ENCODE measurements at places on chromosomes 3 and 15.

GRCh38 chr3:185342459-185343174 lies 20.3 kb upstream of the MAP3K13 start:
- DNase-seq = no peak

DNA sequence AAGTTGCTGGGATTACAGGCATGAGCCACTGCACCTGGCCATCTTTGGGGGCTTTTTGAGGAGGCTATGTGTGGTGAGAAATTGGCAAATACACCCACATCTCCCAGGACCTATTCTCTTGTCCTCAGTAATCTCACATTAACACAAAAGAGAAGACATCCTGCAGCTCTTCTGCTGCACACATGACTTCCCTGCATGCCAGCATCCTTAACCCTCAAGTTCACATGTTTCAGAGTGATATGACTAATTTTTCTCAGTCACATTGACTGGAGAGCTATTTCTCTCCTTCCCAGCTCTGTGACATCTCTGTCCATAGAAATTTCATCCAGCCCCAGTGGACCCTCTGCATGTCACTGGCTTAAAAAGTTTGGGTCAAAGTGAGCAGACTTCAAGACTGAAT lies 1.9 kb upstream of the SKIC8 start:
- no peak for DNase-seq

GRCh38 chr3:129343643-129344360 lies 65.1 kb downstream of the HMCES start:
- peak; percentile 23 for DNase-seq

DNA sequence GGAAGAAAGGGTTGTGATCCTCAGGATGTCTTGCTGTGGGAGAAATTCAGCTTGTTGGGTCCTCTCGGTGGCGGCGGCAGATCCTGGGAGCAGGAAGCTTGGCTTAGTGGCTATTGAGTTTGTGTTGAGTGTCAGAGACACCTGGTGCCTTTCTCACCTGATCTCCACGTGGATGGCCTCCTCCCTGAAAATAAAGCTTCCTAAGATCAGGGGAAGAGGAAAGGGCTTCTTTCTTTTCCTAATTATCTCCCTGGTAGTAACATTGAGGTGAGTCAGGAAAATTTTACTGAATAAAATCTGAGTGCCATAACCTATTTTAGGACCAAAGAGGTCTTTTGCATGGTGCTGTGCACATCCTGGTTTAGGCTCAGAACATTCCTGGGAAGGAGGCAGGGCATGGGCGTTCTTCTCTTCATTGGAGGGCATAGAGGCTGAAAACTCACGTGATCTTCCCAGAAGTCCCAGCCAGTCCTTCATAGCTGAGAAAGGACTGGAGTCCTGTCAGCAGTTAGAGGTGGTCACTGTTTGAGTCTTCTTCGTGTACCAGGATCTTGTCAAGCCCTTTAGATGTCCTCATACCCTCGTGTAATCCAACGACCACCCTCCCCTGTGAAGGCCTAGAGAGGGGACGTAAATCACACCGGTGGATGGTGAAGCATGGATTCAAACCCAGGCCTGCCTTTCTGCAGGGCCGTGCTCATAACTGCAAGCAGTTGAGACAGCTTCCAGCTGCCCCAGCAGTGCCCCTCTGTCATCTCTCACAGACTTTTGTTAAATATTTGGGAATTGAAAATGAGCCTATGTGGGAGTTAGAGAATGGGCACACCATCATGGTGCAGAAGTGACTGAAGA lies 1.1 kb downstream of the CMTM8 start:
- DNase-seq = no peak

- DNase-seq = no peak
Measured at GRCh38 chr3:97932387-97932801, 39.8 kb downstream of the RIOX2 start.

- DNase-seq = no peak
Measured at GRCh38 chr15:67717776-67718175, 107.5 kb upstream of the SKOR1 start.

GRCh38 chr3:155598671-155599070 lies 146.2 kb downstream of the PLCH1 start:
- DNase-seq = no peak

DNA sequence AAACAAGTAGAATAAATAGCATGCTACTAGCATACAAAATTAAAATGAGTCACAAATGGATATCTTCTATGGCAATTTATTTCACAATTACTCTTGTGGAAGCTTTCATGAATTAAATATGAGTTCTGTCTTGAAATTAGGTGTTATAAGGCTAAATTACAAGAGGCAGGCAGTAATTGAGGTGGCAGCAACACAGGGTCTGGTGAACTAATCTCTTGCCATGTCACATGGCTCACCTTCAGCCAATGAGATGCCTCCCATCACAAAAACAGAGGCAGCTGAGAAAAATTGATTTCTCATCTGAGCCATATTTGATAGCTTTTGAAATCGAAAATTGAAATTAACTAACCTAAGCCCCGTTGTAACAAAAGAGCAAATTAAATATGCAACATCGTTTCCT lies 268.8 kb downstream of the NR2F2 start:
- DNase-seq = no peak

GRCh38 chr3:52842424-52842823 lies 7.6 kb upstream of the MUSTN1 start:
- no peak for DNase-seq

- DNase-seq = no peak
Measured at GRCh38 chr15:90916461-90916860, 13.4 kb downstream of the MAN2A2 start.

DNA sequence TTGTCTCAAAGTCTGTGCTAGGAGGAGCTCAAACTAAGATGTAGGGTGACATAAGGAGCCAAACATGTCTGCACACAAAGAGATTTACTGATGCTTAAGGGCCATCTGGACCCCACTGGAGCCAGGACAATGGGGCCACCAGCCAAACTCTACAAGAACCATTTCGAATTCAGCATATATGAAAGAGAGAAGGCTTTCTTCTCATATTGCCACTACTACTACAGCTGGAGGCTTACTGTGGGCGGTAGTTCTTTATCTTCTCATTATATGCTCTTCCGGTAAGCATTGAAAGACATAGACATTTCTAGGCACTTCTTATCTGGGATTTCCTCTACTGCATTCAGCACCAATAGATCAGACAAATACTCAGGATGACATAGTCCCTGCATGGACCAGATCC lies 404.4 kb upstream of the PROK2 start:
- DNase-seq = no peak

GRCh38 chr3:48436477-48436787 lies 3.5 kb downstream of the CCDC51 start:
- DNase-seq = no peak

GRCh38 chr3:55955891-55956477 lies 468.9 kb upstream of the WNT5A start:
- DNase-seq = no peak

DNA sequence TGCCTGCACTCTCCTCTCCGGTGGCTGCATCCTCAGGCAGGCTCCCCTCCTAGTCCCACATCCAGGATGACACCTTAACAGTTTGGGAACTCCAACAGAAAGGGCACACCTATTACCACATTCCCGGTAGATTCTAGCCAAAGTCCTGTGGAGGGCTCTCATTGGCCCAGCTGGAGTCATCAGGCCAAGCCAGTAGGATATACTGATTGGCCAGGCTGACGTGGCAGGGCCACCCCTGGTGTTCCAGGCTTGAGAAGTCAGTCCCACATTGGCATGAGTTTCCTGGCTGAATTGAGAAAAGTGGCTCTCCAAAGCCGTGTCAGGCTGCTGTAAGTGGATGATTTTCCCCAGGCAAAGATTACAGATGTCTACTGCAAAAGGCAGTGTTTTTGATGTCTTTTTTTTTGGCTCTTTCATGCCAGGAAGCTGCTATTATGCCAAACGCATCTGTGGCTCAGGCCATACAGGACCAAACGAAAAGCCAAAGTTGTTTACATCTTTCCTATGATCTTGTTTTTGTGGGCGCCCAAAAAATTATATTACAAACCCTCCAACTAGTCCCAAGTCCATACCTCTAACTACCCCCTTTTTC lies 6.6 kb upstream of the BLM start:
- no peak for DNase-seq

GRCh38 chr3:153284282-153284938 lies 122.4 kb downstream of the RAP2B start:
- peak; percentile 3 for DNase-seq

DNA sequence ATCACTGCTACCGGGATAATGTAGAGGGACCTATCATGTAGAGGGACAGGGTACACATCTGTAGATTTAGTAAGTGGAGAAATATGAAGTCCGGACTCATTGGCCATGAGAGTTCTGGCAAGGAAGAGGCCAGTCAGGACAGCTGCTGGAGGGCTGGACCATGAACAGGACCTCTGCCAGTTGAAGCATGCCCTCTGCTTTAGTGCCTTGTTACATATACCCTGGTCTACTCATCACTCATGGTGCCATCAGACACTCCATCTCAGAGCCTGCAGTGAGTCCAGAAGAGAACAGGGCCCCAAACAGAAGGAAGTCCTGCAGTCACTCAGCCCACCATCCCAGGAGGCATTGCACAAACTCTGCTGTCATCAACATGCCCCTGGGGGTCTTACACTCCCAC lies 54.7 kb upstream of the CA12 start:
- DNase-seq = no peak

GRCh38 chr15:87498560-87498959 lies 758.0 kb downstream of the NTRK3 start:
- no peak for DNase-seq

All from stimulated activated CD4-positive, alpha-beta T cell treated with anti-CD3 and anti-CD28 coated beads, Interleukin-1b, Interleukin-23, amount 100 ng/mL, for 4 hours (primary cell).